Panc1 (cell line): ENCODE measurements at places on chromosomes 4 and X.

DNA sequence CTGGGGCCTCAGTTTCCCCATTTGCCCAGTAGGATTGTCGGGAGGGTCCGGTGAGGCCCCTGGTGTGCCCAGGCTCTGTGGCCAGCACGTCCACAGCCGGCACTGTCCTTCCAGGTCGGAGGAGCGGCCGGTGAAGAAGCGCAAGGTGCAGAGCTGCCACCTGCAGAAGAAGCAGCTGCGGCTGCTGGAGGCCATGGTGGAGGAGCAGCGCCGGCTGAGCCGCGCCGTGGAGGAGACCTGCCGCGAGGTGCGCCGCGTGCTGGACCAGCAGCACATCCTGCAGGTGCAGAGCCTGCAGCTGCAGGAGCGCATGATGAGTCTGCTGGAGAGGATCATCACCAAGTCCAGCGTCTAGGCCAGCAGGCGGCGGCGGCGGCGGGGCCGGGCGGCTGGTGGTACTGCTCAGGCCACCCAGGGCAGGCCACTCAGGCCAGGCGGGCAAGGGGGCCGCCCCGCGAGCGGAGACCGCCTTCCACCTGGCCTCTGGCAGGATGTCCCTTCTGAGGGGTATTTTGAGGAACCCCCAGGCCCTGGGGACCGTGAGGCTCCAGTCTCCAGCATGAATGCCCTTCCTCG lies 6.7 kb downstream of the MSANTD1 start:
- H3K27me3 ChIP-seq, result no peaks in the 10 kb centered on the region
- H3K36me3 ChIP-seq, result no peaks in the 10 kb centered on the region
- no peak overlapping the region for H3K27ac ChIP-seq
- DNase-seq, result no peak

DNA sequence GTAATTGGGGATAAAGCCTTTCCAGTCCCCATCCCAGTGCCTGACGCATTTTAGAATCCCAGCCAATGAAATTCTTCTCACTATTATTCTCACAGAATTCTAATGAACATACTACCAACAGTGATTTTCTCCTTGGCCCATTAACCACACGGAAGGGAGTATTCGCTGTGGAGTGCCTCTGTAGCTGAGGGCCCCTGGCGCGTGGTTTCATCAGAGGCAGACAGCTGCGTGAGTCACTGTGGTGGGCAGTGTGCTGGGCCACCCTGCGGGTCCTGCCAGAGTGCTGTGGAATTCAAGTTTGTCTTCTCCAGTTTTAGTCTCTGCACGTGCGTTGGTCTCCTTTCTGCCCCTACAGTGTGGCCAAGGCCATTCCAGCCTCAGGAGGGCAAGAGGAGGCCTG lies 335.4 kb upstream of the FAT1 start:
- no peak overlapping the region for H3K4me3 ChIP-seq
- no peaks in the 10 kb centered on the region for H3K36me3 ChIP-seq
- no peak for DNase-seq

DNA sequence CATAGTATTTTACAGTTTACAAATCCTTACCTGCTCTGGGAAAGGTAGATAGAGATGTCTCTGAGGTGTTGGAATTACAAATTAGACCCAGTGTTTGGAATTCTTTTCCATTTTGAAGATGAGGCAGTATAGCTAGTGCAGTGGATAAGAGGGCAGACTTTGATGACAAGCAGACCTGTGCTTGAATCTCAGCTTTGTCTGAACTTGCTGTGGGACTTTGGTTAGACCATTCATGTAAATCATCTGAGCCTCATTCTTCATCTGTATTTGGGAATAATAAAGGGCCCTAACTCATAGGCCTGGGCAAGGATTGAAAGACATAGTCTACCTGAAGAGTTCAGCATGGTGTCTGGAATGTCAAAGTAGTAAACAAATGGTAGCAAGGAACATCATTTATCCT lies 77.2 kb upstream of the BOD1L1 start:
- H3K4me1 ChIP-seq, result no peaks in the 10 kb centered on the region
- H3K27ac ChIP-seq, result peak overlapping the region; percentile 17; the same call in 1 of the 2 replicates
- no peaks in the 10 kb centered on the region for H3K27me3 ChIP-seq

GRCh38 chr4:31366041-31366440 lies 645.9 kb downstream of the PCDH7 start:
- no peaks in the 10 kb centered on the region for H3K36me3 ChIP-seq
- no peaks in the 10 kb centered on the region for H3K4me1 ChIP-seq
- H3K4me3 ChIP-seq, result no peak overlapping the region

DNA sequence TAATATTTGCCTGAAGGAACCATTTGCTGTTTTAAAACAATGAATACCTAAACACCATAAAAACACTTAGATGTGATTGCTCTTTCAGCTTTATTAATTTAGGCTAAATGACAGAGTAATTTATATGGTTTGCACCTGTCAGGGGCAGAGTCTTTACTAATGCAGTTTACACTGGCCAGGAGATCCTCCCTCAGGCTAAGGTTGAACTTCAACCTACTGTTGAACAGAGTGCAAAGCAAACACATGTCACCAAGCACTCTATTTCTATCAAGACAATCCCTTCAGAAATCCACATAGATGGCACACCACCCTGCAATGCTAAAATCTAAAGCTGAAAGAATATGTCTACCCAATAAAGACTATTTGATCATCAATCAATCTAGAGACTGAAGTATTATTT lies 147.3 kb downstream of the KLHL13 start:
- H3K4me3 ChIP-seq, result no peak overlapping the region
- H3K36me3 ChIP-seq, result no peaks in the 10 kb centered on the region
- DNase-seq, result no peak
- no peak overlapping the region for H3K27ac ChIP-seq

DNA sequence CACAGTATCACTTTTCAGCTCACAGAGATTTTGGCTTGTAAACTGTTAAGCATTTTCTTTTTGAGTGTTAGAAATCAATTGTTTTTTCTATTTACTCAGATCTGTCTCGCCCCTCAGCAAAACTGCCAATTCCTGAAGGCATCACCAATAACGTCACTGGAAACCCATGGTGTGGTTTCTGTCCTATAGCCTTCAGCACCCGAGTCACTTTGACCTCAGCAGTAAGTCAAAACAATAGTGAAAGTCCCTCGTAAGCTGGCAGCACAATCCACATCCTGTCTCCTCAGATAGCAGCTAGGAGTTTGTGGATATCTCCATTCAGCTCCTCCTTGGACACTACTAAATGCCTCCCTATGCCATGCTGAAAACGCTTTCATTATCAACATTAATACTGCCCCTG lies 1787.4 kb upstream of the ADGRL3 start:
- DNase-seq, result no peak
- no peak overlapping the region for H3K27ac ChIP-seq
- H3K36me3 ChIP-seq, result no peaks in the 10 kb centered on the region
- H3K4me3 ChIP-seq, result no peak overlapping the region
- no peaks in the 10 kb centered on the region for H3K27me3 ChIP-seq

GRCh38 chr4:15291122-15291521 lies 136.7 kb upstream of the C1QTNF7 start:
- H3K27me3 ChIP-seq, result no peaks in the 10 kb centered on the region
- H3K4me3 ChIP-seq, result no peak overlapping the region
- H3K27ac ChIP-seq, result no peak overlapping the region

DNA sequence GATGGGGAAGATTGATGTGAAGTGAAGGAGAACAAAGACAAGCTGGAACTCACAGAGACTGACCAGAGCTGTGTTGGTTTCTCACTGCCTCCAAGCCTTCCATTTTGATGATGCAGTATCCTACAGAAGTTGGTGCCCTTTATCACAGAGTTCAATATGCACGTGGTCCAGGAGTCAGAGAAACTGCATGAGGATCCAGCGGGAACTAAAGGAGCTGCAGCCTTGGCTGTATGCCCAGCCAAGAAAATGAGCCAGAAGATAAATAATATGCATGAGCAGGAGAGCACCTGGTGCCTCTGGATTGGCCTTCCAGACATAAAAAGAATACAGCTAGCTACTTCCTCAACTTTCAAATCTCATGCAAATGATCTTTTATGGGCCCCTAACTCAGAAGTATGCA lies 44.3 kb upstream of the DCLK2 start:
- no peaks in the 10 kb centered on the region for H3K36me3 ChIP-seq
- no peak overlapping the region for H3K27ac ChIP-seq
- no peaks in the 10 kb centered on the region for H3K4me1 ChIP-seq
- no peaks in the 10 kb centered on the region for H3K27me3 ChIP-seq
- H3K4me3 ChIP-seq, result no peak overlapping the region

- no peak overlapping the region for H3K4me3 ChIP-seq
- H3K4me1 ChIP-seq, result no peaks in the 10 kb centered on the region
- H3K27ac ChIP-seq, result no peak overlapping the region
- no peaks in the 10 kb centered on the region for H3K36me3 ChIP-seq
- no peak for DNase-seq
Observed at GRCh38 chr4:3414421-3415279, 27.1 kb upstream of the HGFAC start.

DNA sequence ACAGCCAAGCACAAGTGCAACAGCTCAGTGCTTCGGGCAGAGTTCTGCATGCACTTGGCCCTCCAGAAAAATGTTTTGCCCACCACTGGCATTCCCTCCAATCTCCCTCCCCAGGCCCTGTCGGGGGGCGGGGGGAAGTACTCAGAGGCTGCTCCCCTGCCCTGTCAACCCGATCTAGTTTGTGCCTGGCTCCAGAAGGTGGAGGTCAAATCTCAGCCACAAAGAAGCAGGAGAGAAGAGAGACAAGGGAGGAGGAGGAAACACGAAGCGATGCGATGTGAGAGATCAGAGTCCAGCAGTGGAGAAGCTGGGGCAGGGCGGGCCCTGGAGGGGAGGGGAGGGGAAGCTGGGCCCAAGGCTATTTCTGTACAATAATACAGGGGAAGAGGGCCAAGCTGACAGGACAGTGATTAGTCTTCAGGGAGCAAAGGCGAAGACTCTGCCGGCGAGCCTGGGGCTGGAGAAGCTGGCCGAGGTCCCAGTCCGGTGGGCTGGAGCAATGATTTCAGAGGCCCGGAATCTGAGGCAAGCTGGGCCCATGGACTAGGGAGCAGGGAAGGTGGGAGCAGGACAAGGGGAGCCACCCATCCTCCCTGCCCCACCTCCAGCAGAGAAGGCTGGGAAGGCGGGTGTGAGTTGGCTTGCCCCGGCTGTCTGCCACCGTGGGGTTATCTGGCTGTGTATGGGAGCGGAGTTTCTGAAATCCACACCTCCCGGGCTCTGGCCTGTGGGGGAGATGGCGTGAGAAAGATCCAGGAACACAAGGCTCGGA lies 167.1 kb downstream of the EFNB1 start:
- no peak for DNase-seq
- no peak overlapping the region for H3K27ac ChIP-seq
- no peak overlapping the region for H3K4me3 ChIP-seq
- H3K4me1 ChIP-seq, result no peaks in the 10 kb centered on the region
- no peaks in the 10 kb centered on the region for H3K36me3 ChIP-seq
- no peaks in the 10 kb centered on the region for H3K27me3 ChIP-seq

DNA sequence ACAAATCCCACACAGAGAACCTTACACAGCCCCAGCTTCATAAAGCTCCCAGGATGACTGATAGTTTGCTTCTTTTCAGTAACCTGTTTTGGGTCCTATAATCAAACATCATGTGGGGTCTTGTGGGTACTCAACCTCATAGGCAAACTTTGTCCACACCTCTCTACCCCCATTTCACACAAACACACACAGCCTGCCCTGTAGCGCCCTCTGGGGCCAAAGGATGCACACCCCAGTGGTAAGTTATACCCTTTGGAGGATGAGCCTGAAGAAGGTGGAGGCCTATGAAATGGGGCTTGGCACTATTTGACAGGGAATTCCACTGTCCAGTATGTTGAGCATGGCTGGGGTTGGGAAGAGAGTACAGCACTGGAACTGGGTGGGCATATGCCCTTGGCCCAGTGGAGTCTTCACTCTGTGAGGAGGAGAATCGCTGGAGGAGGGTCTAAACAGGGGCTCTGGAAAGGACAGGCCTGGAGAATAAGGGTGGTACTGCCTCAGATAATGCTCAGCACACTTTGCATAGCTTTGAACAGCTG lies 30.5 kb upstream of the COL25A1 start:
- no peak for DNase-seq
- no peak overlapping the region for H3K4me3 ChIP-seq
- H3K4me1 ChIP-seq, result no peaks in the 10 kb centered on the region

DNA sequence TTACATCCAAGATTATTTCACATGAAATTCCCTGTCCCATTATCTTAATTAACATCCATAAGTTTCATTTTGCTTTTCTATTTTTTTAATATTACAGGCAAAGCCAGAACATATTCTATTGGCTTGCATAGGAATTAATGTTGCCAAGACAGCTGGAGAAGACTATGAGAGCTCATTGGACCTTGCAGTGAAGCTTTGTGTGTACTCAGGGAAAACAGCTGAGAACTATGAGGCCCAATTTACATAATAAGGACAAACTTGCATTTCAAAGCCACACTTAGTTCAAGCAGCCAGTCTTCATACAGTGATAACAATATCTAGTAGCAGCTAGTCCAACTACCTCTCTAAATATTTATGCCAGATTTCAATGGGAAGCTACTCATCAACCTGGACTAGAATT lies 134.4 kb downstream of the DDX53 start:
- H3K4me3 ChIP-seq, result no peak overlapping the region
- H3K4me1 ChIP-seq, result no peaks in the 10 kb centered on the region
- no peak for DNase-seq

GRCh38 chr4:64384237-64385203 lies 24.7 kb downstream of the TECRL start:
- H3K36me3 ChIP-seq, result no peaks in the 10 kb centered on the region
- no peak overlapping the region for H3K4me3 ChIP-seq
- H3K27ac ChIP-seq, result no peak overlapping the region
- DNase-seq, result no peak

DNA sequence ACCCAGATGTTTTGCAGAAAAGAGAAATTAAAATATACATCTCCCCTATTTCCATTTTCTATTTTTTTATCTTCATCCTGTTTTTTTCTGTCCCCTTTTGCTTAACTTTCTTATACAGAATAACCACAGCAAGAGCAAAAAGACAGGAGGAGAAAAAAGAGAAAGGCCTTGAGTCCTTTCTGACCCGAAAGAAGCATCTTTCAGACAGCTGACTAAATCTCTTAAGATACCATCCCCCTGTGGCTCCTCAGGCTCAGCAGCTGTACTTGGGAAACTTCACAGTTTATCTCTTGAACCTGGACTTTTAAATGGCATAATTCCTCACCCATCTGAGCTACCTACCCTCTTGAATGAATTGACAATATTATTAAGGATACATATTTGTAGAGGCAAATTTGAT lies 100.2 kb downstream of the FIP1L1 start:
- no peak overlapping the region for H3K27ac ChIP-seq
- DNase-seq, result no peak
- no peaks in the 10 kb centered on the region for H3K4me1 ChIP-seq
- no peak overlapping the region for H3K4me3 ChIP-seq

DNA sequence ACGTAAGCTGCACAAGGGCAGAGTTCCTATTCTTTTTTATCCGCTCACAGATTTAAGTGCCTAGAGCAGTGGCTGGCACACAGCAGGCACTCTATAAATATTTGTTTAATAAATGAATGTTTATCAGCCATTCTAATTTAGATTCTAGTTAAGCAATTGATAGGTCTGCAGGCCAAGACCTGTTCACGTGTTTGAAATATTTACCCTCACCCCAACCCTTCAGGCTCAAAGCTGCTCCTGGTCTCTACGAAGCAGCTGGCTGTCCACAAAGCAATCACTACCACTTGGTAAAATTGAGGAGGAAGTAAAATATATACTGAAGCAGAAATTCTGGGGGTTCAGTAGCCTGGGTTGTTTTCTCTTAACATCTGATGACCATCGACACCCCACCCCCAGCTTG lies 158.1 kb downstream of the MGST2 start:
- H3K4me3 ChIP-seq, result no peak overlapping the region
- H3K27me3 ChIP-seq, result no peaks in the 10 kb centered on the region
- DNase-seq, result no peak
- H3K27ac ChIP-seq, result no peak overlapping the region
- H3K4me1 ChIP-seq, result no peaks in the 10 kb centered on the region

- H3K36me3 ChIP-seq, result no peaks in the 10 kb centered on the region
- peak; percentile 5 for DNase-seq
- no peak overlapping the region for H3K4me3 ChIP-seq
Observed at GRCh38 chr4:101020956-101021355, 326.4 kb downstream of the PPP3CA start.
